Activated CD4-positive, alpha-beta T cell treated with anti-CD3 and anti-CD28 coated beads, Interleukin-2, amount 50 U/mL, for 16 hours (primary cell): ENCODE measurements at places on chromosomes 2 and 18.
A peak's percentile ranks its signal among the peaks of the same experiment; 100 is the strongest.

GRCh38 chr2:149729586-149729985, 142.0 kb upstream of the MMADHC start:
- no peak for DNase-seq

DNA sequence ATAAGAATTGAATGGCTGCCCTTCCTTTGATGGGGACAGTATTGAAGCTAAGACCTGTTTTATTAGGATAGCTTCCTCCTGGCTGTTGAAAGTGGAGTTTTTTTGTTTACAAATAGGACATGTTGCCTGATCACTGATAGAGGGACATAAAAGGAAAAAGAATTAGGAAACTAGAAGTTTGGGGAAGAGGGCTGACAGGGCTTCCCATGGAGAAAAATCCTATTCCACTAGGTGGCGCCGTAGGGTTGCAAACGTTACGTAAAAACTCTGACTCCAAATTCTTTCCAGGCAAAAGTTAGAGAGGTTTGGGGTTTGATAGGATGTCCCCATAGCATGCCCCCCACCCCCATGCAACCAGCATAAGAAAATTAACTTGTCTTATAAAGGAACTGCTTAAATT, 11.1 kb upstream of the RBFA start:
- no peak for DNase-seq

DNA sequence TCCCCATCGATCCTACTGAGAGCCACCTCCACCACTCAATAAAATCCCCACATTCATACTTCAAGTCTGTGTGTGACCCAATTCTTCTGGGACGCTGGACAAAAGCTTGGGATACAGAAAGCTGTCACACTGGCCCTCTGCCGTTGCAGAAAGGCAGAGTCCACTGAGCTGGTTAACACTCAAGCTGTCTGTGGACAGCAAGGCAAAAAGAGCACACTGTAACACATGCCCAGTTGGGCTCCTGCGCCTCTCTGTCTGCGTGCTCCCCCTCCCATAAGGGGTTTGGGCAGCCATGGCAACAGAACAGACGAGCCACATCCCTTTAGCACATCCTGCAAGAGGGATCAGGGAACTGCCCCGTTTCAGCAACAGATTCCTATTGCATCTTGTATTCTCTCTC, 106.9 kb upstream of the RGPD4 start:
- no peak for DNase-seq

- DNase-seq = peak; percentile 4
These were observed 144.4 kb upstream of the LYPD6 start for GRCh38 chr2:149185942-149186490.

DNA sequence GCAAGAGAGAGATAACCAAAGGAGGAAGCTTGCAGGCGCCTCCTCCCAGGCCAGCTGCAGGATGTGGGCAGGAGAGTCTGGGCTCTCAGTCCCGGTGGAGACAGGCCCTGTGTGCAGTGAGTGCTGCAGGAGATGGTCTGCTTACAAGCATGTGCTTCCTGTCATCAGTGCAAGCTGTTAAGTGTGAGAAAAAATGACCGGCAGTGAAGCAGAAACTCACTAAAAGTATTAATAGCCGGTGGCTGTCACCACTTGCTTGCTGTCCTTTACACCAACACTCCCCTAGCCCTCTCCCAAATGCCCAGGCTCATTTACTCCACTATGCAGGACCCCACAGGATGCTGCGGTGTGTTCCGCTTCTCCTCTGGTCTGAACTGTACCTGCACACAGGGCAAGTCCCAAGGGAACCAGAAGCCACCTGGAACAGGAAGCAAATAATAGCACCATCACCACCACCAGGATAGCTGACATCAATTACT, 435.6 kb upstream of the HS6ST1 start:
- peak; percentile 9 for DNase-seq

- DNase-seq = no peak
These were observed 59.9 kb downstream of the ADNP2 start for GRCh38 chr18:80168982-80169381.

- peak; percentile 12 for DNase-seq
These were observed 27.8 kb downstream of the MBD5 start for GRCh38 chr2:148048475-148049221.

- DNase-seq = no peak
These were observed 665.0 kb upstream of the FANCL start for GRCh38 chr2:58906081-58906645.

- no peak for DNase-seq
These were observed 116.3 kb upstream of the WDSUB1 start for GRCh38 chr2:159402790-159403189.

DNA sequence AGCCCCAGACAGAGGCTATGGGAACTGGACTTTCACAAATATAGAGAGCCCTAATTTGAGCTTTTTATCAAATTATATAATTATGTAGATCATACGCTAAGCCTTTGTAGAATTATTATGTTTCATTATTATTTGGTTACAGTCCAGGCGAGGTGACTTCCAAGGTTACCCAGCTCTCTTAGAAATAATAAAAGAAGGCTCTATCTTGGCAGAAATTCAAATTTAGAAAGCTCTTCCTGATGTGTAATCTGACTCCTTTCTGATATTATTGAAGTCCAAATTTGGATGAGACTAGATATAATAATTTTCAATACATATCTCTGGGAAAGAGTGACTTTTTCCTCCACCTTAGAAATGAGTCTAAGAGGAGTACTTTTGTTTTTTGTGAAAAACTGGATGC, 4.8 kb upstream of the SLC38A11 start:
- DNase-seq = no peak

GRCh38 chr2:180255981-180256380, 248.9 kb upstream of the CWC22 start:
- DNase-seq = no peak

DNA sequence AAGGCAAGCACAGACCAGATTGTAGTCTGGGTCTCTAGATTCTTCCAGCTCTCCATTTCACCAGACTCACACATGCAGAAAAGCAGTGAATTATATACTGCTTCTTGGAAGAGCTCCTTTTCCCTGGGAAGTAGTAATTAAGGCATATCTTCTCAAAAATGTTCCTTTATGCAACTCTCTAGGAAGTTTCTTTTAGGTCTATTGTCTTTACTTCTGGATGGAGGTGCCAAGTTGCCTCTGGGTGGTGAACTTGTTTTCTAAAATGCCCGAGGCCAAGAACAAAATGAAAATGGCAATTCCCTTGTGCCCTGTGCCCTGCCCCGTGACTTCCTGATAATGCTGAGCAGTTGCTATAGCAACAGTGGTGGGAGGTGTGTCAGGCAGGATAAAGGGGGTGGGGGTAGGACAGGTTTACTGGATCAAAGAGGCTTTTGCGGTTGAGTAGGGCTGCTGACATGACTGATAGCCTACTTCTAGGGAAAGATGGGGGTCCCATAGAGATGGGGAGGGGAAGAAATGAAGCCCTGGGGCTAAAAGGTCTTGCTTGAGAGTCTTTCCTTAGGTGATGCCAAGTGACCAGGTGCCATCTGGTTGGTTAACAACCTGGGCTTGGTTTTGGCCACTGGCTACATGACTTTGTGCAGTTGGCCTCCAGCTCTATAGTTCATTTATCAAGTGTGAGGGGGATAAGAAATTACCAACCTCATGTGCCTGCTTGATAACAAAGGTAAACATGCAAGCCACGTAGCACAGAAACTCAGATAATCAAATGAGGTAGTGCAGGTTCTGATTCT, 11.8 kb downstream of the IGFBP2 start:
- no peak for DNase-seq

DNA sequence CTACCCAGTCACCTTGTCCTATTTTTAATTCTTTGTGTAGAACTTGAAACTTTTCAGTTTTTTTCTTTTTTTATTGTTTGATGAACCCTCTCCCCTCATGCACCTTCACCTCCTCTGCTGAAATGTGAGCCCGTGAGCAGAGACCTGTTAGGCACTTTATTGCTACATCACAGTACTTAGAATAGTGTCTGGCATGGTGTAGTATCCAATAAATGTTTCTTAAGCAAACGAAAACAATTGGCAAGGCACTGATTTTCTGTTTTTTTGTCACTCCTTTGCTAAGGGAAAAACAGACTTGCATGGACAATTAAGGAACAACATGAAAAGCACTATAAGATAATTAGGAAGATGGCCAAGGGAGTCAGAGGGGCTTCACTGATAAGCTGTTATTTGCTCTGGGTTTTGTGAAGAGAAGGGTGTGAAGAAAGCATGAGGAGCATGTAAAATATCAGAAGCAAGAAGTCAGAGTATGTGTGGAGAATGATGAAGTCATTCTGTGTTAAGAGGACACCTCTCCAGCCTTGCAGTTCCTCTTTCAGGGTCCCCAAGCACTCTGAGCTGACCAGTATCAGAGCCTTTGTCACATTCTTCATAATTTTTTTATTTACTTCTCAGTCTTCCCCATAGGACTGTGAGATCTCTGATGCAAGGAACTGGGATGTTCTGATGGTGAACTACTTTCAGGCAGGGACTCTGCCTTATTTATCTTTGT, 99.7 kb upstream of the CAVIN2 start:
- no peak for DNase-seq

GRCh38 chr18:39208729-39209128, 1643.1 kb upstream of the CELF4 start:
- no peak for DNase-seq

DNA sequence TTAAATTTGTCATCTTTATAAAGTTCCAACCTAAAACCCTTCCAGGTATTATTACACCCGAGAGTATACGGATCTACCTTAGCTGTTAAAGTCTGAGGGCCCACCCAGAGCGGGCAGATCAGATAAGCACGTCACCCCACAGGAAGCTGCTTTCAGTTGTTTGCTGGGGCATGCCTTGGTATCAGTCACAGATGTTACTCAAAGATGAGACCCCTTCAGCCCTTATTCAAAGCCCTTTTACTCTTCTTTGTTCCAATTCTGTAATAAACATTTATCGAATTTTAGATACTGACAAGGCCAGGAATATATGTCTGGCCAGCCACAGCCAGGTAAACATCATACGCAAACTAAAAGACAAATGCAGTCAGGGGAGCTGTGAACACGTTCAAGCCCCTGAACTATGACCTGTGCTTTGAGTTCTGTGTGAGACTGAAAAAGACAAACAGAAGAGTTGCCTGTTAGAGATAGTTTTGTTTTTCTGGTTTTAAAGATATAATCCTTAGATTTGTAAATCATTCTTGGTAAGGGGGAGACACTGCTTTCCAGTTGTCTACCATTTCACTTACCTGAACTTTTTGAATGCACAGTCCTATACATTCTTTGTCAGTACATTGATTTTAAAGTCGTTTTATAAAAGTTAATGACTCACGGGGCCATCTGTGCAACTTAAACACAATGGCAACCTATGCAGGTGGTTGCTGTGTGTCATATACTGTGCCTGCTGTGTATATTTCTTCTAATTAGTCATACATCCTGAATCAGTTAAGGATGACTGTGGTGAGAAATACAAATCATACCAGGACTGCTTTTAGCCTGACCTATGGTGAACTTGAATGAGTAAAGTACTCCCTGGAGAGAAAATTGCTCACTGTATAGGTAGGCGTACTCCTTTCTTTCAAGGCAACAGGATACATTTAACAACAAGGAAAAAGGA, 100.5 kb upstream of the ITPRID2 start:
- peak; percentile 88 for DNase-seq

DNA sequence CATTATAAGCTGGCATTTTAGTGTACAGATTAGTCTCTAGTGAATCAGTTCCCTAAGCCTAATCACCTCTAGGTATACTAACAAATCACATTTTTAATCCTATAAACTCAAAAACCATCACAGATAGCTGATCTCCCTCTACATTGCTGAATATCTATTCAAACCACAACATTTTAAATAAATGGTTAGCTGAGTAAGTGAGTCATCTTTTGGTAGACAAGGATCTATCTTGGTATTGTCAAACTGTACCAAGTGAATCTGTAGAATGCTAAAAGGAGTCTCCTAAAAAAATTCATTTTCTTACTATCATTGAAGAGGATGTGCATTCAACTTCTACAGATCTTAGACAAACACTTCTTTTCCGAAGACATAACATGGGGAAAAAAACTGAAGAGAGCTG, 40.7 kb downstream of the INO80D start:
- no peak for DNase-seq

- DNase-seq = no peak
These were observed 533.0 kb downstream of the TMX3 start for GRCh38 chr18:68181956-68182355.

DNA sequence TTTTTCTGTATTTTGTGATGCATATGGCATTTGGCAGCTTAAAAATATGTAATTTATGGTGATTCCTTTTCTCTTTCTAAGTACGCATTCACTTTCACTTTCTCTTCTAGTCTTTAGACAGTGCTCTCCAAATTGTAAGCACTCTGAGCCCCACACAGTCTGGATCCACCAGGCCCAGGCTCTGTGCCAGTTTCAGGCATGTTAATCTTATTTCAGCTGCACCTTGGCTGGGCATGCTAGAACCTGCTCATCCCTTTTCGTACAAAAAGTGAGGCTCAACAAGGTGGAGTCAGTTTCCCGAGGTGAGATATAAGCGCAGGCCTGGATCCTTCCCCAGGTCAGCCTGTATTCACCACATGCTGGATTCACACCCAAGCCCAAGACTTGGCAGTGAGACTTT, 203.9 kb downstream of the MTX2 start:
- DNase-seq = peak; percentile 10

GRCh38 chr2:71609029-71609428, 155.7 kb downstream of the DYSF start:
- no peak for DNase-seq

GRCh38 chr2:24970483-24971285, 1.1 kb downstream of the DNAJC27 start:
- DNase-seq = no peak

DNA sequence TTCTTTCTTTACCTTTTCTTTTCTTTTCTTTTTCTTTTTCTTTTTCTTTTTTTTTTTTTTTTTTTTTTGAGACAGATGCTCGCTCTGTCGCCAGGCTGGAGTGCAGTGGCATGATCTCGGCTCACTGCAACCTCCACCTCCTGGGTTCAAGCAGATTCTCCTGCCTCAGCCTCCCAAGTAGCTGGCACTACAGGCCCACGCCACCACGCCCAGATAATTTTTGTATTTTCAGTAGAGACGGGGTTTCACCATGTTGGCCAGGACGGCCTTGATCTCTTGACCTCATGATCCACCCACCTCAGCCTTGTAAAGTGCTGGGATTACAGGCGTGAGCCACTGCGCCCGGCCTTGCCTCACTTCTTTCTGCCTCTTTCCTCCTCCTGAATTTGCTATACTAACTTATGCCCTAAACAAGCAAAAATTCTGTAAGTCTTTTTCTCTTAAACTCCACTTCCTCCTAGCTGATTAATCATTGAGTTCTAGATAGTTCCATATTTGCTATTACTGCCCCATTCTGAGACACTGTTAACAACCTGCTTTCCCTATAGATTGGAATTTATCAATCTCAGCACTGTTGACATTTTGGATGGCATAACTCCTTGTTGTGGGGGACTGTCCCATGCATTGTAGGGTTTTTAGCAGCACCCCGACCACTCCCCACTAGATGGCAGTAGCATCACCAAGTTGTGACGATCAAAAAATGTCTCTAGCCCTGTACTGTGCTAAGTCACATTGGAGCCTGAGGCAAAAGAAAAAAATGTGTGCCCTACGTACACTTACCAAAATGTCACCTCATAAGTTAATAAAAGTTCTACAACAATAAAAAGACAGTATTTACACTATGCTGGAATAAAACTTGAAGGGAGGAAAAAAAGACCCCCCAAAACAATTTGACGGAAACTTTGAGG, 16.4 kb upstream of the THADA start:
- peak; percentile 76 for DNase-seq
